ENCODE measurements at places on chromosomes 1 and 21. TPM values are rescaled to one million over a fixed set of nuclear protein-coding genes. Genes with fewer than 3 reads are reported as not detected.

DNA sequence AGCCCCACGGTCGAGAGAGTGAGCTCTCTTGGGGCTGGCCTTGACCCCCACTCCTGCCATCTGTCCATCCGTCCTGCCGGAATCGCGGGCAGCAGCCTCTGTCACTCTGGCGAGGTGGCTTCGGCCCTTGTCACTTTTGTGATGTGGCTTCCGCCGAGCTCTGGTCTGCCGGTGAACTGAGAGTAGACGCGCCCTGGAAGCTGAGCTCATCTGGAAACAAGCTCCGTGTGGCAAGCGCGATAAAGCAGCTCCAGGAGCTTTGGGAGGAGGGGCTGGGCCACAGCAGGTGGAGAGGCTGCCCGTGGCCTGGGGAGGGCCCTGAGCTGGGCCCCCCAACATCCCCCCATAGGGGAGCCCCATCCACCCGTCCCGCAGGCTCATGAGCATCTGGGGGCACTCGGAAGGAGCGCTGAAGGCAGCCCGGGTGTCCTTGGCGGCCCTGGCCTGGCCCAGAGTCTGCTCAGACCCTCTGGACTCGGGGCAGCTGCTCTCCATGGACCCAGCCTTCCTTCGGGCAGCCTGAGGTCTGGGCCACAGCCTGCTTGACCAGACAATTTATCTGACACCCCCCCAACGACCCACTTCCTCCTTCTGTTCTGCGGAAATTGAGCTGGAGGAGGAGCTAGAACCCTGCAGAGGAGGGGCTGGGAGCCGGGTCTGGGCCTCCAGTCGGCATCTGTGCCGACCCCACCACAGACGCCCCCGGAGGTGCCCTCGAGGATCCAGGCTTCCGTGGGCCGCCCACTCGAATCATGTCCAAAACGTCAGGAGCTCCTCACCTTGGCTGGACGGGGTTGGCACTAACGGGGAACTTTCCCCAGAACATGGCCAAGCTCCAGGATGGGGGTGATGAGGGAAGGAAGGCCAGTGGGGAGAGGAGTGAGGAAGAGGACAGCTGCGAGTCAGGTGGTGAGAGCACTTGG lies 59.1 kb downstream of the SLC19A1 start:
- H3K27ac ChIP-seq = no peak overlapping the region
- H3K4me1 ChIP-seq = no peaks in the 10 kb centered on the region
- H3K27me3 ChIP-seq = no peaks in the 10 kb centered on the region
- no peak for DNase-seq
- H3K4me3 ChIP-seq = no peak overlapping the region

DNA sequence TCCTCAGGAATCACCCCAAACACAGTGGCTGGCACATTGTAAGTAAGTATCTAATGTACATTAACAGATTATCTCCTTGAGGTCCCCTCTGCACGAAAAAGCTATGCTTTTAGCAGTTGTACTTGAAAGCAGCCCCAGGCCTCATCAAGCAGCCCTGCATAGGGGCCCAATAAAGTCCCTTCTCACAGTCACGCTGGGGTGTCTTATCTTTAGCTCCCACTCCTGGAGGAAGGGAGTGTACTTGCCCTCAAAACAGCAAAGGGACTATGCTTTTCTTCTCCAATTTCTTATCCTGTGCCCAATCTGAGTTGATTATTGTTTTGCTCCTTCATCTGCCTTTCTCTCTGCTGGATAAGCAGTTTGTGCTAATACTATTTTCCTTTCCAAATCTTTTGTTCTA lies 168.8 kb upstream of the PLXNA2 start:
- no peaks in the 10 kb centered on the region for H3K4me1 ChIP-seq
- no peak for DNase-seq
- no peak overlapping the region for H3K4me3 ChIP-seq
- H3K36me3 ChIP-seq = no peaks in the 10 kb centered on the region

- no peaks in the 10 kb centered on the region for H3K36me3 ChIP-seq
- H3K4me1 ChIP-seq = no peaks in the 10 kb centered on the region
- no peak overlapping the region for H3K27ac ChIP-seq
- DNase-seq = no peak
These were observed 201.7 kb upstream of the BEND5 start for GRCh38 chr1:48978413-48978812.

The TDRKH gene
- polyA plus RNA-seq = 2.5 TPM

- H3K36me3 ChIP-seq = no peaks in the 10 kb centered on the region
- no peak overlapping the region for H3K27ac ChIP-seq
- no peaks in the 10 kb centered on the region for H3K4me1 ChIP-seq
- no peak for DNase-seq
- H3K4me3 ChIP-seq = no peak overlapping the region
These were observed 84.5 kb upstream of the RGS4 start for GRCh38 chr1:162984699-162985098.

The OR2T35 gene
- not detected for polyA plus RNA-seq

The NBPF4 gene
- polyA plus RNA-seq = not detected

DNA sequence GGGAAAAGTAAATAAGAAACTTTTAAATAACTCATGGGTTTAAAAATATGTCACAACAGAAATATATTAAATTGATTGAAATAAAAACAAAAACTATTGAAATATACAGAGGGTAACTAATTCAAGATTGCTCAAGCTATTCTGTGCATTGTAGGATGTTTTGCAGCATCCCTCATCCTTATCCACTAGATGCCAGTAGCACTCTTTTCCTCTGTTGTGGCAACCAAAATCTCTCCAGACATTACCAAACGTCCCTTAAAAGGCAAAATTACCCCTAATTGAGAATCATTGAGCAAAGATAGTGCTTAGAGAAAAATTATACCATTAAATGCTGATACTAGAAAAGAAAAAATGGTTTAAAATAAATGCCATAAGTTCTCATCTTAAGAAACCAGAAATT lies 682.6 kb downstream of the RWDD3 start:
- H3K36me3 ChIP-seq = no peaks in the 10 kb centered on the region
- no peak overlapping the region for H3K27ac ChIP-seq
- no peak for DNase-seq
- no peaks in the 10 kb centered on the region for H3K4me1 ChIP-seq
- no peak overlapping the region for H3K4me3 ChIP-seq

The MRTO4 gene
- 23.6 TPM for polyA plus RNA-seq

- no peak overlapping the region for H3K27ac ChIP-seq
- no peak for DNase-seq
- no peaks in the 10 kb centered on the region for H3K4me1 ChIP-seq
- H3K27me3 ChIP-seq = no peaks in the 10 kb centered on the region
- H3K36me3 ChIP-seq = no peaks in the 10 kb centered on the region
These were observed 101.6 kb downstream of the GABPA start for GRCh38 chr21:25836396-25836795.

DNA sequence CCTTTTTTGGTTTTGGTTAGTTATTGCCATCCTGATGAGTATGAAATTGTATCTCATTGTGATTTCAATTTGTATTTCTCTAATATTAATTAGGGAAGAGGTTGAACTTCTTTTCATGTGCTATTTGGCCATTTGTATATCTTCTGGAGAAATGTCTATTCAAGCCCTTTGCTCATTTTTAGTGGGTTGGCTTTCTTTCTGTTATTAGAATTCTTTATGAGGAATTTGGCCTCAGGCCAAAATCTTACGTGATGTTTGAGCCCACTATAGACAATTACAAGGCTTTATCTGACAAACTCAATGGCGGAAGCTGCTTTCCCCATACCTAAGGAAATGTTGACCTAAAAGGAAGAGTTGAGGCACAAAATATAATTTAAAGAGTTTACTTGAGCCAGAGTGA lies 32.9 kb downstream of the IVNS1ABP start:
- no peaks in the 10 kb centered on the region for H3K27me3 ChIP-seq
- peaks cover 4% of the 10 kb centered on the region for H3K36me3 ChIP-seq
- DNase-seq = no peak
- H3K4me3 ChIP-seq = no peak overlapping the region

The CD1E gene
- polyA plus RNA-seq = not detected

GRCh38 chr1:42835422-42835821 lies 11.0 kb upstream of the ZNF691 start:
- H3K27ac ChIP-seq = no peak overlapping the region
- no peaks in the 10 kb centered on the region for H3K27me3 ChIP-seq
- no peak for DNase-seq
- H3K4me3 ChIP-seq = no peak overlapping the region
- no peaks in the 10 kb centered on the region for H3K4me1 ChIP-seq
- H3K36me3 ChIP-seq = peaks cover 3% of the 10 kb centered on the region

The CRP gene
- polyA plus RNA-seq = 0.05 TPM

The TSTD1 gene
- polyA plus RNA-seq = 13.2 TPM

DNA sequence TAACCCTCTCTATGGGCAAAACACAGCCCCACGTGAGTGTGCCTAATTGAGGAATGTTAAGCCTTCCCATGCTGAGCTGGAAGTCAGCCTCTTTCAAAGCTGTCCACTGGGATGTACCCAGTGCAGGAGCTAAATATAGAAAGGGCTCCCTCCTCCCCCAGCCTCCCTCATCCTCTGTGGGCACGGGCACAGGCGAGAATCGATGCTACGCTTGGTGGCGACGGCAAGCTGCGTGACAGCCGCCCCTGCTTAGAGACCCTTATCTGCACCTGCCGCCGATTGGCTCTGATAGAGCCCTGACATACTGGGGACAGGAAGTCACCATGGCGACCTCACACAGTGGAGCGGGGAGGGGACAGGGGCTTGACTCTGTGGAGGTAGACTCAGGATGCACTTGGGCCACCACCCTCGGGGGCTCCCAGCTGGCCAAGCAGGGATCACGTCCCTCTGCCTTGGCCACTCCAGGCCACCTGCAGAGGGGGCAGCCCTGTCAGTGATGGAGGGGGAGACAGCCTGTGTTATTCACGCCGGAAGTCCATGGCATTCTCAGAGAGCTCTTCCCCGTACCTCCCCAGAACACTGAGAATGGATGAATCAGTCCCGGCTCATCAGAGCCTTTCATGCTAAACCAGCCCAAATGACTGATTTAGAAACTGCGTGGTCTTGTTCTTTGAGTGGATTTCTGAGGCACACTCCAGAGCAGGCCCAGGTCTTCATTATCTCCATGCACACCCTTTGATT lies 84.8 kb downstream of the KCND3 start:
- H3K27ac ChIP-seq = no peak overlapping the region
- DNase-seq = no peak
- no peak overlapping the region for H3K4me3 ChIP-seq
- H3K4me1 ChIP-seq = no peaks in the 10 kb centered on the region
- no peaks in the 10 kb centered on the region for H3K27me3 ChIP-seq

- H3K27ac ChIP-seq = no peak overlapping the region
- no peaks in the 10 kb centered on the region for H3K4me1 ChIP-seq
- H3K27me3 ChIP-seq = no peaks in the 10 kb centered on the region
- no peak overlapping the region for H3K4me3 ChIP-seq
- no peaks in the 10 kb centered on the region for H3K36me3 ChIP-seq
These were observed 48.5 kb upstream of the NRDC start for GRCh38 chr1:51927029-51927428.

- no peak overlapping the region for H3K4me3 ChIP-seq
- no peak overlapping the region for H3K27ac ChIP-seq
- H3K4me1 ChIP-seq = no peaks in the 10 kb centered on the region
- H3K36me3 ChIP-seq = no peaks in the 10 kb centered on the region
- DNase-seq = no peak
- H3K27me3 ChIP-seq = no peaks in the 10 kb centered on the region
These were observed 400.0 kb downstream of the MATN1 start for GRCh38 chr1:30323352-30323751.

DNA sequence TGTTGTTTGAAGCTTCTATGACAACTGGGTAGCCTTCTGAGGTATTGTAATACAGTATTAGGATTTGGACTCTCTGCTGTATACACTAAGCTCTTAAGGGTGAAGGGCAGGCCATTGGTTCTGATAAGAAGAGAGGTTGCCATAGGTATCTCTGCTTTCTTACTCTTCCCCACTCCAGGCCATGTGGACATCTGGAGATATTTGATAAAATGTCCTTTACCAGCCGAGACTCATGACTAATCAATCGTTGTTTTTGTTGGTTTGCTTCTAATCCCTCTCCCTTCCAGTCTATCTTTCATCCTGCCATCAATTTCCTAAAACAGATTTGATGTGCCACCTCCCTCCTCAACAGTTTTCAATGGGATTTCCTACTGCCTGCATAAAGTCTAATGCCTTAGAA lies 64.6 kb upstream of the WDR26 start:
- no peak overlapping the region for H3K4me3 ChIP-seq
- no peak overlapping the region for H3K27ac ChIP-seq
- no peaks in the 10 kb centered on the region for H3K4me1 ChIP-seq

DNA sequence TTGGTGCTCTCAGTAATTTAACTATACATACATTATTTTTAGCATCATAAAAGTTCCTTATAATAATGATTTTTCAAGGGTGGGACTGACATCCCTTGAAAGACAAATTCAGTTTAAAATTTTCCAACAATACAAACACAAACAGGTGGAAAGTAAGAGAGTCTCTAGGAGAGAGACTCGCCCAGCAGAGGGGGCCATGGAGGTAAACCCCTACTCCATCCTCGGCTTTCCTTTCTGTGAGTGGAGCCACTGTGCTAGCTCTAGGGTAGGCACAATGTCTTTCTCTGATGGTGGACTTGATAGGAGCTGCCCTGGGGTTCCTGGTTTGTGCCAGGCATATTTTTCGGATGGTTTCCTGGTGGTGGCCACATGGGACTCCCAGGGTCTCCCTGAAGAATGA lies 8.3 kb downstream of the CSMD2 start:
- no peak overlapping the region for H3K4me3 ChIP-seq
- no peak for DNase-seq
- no peaks in the 10 kb centered on the region for H3K4me1 ChIP-seq
- no peak overlapping the region for H3K27ac ChIP-seq
- no peaks in the 10 kb centered on the region for H3K27me3 ChIP-seq

GRCh38 chr21:29465546-29465945 lies 166.8 kb downstream of the BACH1 start:
- H3K27me3 ChIP-seq = no peaks in the 10 kb centered on the region
- no peak for DNase-seq
- no peak overlapping the region for H3K27ac ChIP-seq

DNA sequence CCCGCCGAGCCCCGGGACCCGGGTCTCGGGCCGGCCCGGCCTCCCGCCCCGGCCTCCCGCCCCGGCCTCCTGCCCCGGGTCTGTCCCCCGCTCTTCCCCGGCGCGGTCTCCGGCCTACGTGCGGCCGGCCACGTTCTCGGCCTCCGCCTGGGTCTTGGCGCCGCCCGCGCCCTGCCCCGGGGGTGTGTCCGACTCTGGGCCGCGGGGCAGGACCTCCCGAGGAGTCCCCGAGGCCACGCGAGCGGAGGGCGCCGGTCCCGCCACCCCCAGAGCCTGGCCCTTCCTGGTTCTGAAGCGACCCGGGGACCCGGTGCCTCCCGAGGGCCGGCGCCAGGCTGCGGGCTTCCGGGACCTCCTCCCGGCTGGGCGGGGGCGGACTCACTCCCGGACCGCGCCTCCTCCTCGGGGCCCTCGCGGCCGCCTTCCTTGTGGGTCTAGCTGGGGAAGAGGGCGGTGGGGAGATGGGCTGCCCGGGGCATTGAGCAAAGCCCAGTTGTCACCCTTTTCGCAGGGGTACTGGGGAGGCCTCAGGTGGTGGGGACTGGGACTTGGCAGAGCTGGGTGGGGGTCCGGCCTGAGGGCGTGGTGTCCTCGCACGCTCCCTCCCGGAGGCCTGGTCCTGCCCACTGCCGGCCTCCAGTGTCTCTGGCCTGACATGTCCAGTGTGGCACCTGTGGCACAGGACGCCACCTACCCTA lies 558 bp downstream of the PFKL start:
- no peaks in the 10 kb centered on the region for H3K36me3 ChIP-seq
- peak overlapping the region; percentile 39 for H3K4me3 ChIP-seq
- peak overlapping the region; percentile 47 for H3K27ac ChIP-seq
- peak; percentile 93 for DNase-seq
- H3K4me1 ChIP-seq = no peaks in the 10 kb centered on the region

- no peak overlapping the region for H3K4me3 ChIP-seq
- no peaks in the 10 kb centered on the region for H3K27me3 ChIP-seq
- H3K27ac ChIP-seq = no peak overlapping the region
- no peak for DNase-seq
- no peaks in the 10 kb centered on the region for H3K4me1 ChIP-seq
These were observed 214.7 kb upstream of the PTGFR start for GRCh38 chr1:78275906-78276685.

Measured in aorta (tissue), 5 donors.